ENCODE measurements at places on chromosomes 6 and 20. TPM values are rescaled to one million over a fixed set of nuclear protein-coding genes. Genes with fewer than 3 reads are reported as not detected.

The RIOK1 gene
- polyA plus RNA-seq: 22.9 TPM

The RAD21L1 gene
- polyA plus RNA-seq: not detected

The ZC3H12D gene
- 3.5 TPM for polyA plus RNA-seq

The TRIM40 gene
- polyA plus RNA-seq: 6.6 TPM

The LZTS3 gene
- polyA plus RNA-seq: 17.1 TPM

The TULP1 gene
- polyA plus RNA-seq: 1.2 TPM

DNA sequence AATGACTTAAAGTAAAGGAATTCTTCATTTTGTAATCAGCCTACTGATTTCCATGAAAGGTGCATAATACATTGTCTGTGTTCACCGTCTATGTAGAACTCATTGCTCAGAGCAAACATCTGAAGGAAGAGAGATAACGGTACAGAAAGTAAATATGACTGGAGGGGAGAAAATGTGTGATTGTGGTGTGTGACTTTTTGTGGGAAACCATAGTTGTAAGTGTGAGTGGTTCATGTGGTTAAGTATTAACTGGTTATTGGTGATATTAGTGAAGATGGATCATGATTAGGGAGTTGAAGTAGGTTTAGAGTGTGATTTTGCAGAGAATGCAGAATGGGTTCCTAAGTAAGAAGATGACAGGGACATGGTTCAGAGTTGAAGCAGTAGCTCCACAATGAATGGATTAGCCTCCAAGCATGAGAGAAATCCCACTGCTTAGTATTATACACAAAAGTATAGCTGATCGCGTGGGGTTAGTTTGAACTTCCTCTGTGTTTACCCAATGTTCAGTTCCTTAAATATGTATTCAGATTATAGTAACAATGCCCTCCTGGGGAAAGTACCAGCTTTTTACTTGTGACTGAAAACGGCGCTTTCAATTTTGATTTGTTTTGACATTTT lies 368.9 kb downstream of the UTRN start:
- no peak overlapping the region for H3K4me3 ChIP-seq
- peaks cover 8% of the 10 kb centered on the region for H3K4me1 ChIP-seq
- H3K27ac ChIP-seq: no peak overlapping the region

The HMGCLL1 gene
- 3.0 TPM for polyA plus RNA-seq

The SUMO4 gene
- polyA plus RNA-seq: 0.52 TPM

The CRISP1 gene
- 0.25 TPM for polyA plus RNA-seq

- no peak overlapping the region for H3K4me3 ChIP-seq
- no peak for DNase-seq
- no peaks in the 10 kb centered on the region for H3K27me3 ChIP-seq
- no peaks in the 10 kb centered on the region for H3K36me3 ChIP-seq
- H3K4me1 ChIP-seq: no peaks in the 10 kb centered on the region
- no peak overlapping the region for H3K27ac ChIP-seq
These were observed 80.6 kb upstream of the CST7 start for GRCh38 chr20:24868396-24868927.

DNA sequence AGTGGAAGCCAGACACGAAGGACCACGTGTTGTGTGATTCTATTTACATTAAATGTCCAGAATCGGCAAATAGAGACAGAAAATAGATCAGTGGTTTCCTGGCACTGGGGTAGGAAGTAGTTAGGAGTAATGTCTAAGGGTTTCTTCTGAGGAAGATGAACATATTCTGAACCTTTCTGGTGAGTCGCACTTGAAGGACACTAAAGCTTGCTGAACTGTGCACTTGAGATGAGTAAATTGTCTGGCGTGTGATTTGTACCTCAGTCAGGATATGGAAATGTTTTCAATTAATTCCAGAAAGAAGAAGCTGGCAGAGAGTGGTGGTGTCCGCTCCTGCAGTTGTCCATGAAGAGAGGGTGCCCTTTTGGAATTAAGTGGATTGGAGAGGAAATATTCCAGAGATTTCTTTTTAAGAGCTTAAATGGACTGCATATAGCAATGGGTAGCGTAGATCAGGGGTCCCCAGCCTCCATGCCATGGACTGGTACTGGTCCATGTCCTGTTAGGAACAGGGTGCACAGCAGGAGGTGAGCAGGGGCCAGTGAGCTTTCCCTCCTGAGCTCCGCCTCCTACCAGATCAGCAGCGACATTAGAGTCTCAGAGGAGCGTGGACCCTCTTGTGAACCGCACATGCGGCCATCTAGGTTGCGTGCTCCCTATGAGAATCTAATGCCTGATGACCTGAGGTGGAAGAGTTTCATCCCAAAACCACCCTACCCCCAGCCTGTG lies 12.4 kb upstream of the KIF25 start:
- H3K4me1 ChIP-seq: no peaks in the 10 kb centered on the region
- no peaks in the 10 kb centered on the region for H3K27me3 ChIP-seq
- H3K27ac ChIP-seq: no peak overlapping the region

The AKAP12 gene
- polyA plus RNA-seq: 62.7 TPM

- H3K4me3 ChIP-seq: no peak overlapping the region
- H3K27me3 ChIP-seq: no peaks in the 10 kb centered on the region
- no peaks in the 10 kb centered on the region for H3K36me3 ChIP-seq
- peaks cover 26% of the 10 kb centered on the region for H3K4me1 ChIP-seq
- peak overlapping the region; percentile 44 for H3K27ac ChIP-seq
These were observed 22.2 kb upstream of the MRPS18A start for GRCh38 chr6:43709654-43710303.

DNA sequence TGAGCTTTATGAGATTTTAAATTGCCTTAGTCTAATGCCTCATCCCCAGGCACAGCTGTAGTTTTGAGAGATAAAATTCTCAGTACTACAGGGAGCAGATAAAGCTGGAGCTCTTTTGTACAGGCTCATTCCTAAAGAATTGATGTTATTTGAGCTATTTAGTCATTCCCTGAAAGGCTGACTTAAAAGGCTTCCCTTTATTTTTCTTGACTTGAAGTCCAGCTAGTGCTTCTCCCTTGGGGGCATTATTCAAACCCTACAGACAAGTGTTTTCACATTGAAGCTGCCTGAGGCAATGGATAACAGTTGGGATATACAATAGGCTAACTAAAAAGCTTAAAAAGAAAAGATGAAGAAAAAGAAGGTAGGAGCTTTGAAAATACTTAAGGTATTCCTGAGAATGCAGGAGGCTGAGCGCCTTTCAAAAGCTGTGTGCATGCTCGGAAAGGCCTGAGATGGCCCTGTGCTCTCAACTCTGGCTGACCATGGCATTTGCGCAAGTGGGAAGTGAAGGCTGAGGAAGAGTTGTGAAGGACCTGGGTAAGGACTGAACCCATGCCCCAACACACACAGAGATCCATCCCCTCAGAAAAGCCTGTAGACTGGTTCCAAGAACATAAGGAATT lies 315.1 kb downstream of the SMOC2 start:
- no peaks in the 10 kb centered on the region for H3K36me3 ChIP-seq
- no peak for DNase-seq
- H3K27ac ChIP-seq: no peak overlapping the region

DNA sequence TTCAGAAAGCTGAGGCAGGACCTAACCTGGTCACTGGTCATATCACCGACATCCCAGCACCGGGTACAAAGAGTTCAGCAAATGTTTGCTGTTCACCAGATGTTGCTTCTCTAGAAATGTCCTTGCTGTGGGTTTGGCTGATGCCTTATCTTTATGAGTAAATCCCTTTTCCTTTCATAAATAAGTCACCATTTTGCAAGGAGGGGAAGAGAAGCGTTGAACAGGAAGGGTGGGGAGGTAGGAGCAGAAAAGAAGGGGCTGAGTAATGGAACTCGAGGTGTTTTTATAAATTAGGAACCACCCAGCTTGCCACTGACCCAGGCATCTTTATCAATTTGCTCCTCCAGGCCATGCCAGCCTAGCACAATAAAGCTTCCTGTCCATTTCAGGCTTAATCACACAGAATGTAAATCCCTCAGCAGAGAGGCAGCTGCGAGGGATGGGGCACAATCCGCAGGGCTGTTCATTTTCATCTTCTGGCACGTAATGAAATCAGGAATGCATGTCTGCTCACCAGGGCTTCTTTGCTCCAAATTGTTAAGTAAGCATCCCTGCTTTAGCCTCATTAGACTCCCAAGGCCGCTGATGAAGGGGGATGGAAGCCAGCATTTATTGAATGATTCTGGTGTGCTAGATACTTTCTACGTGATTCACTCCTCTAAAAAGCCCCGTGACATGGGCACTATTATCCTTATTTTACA lies 371.9 kb upstream of the CHD6 start:
- no peaks in the 10 kb centered on the region for H3K4me1 ChIP-seq
- no peaks in the 10 kb centered on the region for H3K27me3 ChIP-seq
- H3K27ac ChIP-seq: no peak overlapping the region
- no peak overlapping the region for H3K4me3 ChIP-seq

DNA sequence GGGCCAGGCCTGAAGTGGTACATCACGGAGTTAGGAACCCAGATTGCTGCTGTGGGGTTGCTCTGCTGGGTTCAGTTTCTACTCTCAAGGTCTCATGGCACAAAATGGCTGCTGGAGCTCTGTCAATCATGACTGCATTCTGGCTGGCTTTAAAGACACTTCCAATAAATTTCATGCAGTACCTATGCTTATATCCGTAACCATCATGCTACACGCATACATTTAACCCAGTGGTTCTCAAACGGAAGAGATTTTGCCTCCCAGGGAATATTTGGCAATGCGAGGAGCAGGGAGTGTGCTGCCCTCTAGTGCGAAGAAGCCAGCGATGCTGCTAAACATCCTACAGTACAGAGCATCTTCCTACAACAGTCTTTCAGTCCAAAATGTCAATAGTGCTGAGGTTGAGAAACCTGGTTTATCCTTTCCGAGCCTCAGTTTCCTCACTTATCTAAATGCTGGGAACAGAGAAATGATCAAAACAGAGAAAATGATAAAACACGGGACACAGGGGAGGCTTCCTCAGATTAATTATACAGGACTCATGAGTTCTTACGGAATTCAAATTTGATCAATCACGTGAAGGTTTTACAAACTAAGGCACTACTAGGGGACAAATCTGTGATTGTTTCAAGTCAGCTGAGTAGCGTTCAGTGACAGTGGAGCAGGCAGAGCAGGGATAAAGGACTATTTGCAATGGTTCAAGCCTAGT lies 9.6 kb upstream of the SLC2A10 start:
- no peak overlapping the region for H3K4me3 ChIP-seq
- DNase-seq: no peak
- peaks cover 4% of the 10 kb centered on the region for H3K27me3 ChIP-seq
- H3K27ac ChIP-seq: no peak overlapping the region

DNA sequence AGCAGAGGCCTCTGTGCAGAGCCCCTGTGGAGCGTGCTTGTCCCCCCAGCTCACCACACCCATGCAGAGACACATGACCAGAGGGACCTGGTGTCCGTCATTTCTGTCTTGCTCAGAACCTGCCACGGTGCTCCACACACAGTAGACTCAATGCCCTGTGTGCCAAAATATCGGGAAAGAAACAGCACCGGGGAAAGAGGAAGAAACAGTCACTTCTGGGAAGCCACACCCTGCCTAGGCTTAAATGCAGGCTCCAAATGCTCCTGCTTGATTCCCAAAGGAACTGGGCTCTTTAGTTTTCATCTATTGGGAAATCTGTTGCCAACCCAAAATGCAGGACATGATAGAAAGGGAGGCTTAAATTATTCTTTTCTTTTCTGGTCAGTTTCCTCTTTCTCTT lies 503.9 kb downstream of the CD83 start:
- no peak overlapping the region for H3K4me3 ChIP-seq
- H3K27ac ChIP-seq: no peak overlapping the region
- no peaks in the 10 kb centered on the region for H3K27me3 ChIP-seq
- peaks cover 28% of the 10 kb centered on the region for H3K4me1 ChIP-seq

DNA sequence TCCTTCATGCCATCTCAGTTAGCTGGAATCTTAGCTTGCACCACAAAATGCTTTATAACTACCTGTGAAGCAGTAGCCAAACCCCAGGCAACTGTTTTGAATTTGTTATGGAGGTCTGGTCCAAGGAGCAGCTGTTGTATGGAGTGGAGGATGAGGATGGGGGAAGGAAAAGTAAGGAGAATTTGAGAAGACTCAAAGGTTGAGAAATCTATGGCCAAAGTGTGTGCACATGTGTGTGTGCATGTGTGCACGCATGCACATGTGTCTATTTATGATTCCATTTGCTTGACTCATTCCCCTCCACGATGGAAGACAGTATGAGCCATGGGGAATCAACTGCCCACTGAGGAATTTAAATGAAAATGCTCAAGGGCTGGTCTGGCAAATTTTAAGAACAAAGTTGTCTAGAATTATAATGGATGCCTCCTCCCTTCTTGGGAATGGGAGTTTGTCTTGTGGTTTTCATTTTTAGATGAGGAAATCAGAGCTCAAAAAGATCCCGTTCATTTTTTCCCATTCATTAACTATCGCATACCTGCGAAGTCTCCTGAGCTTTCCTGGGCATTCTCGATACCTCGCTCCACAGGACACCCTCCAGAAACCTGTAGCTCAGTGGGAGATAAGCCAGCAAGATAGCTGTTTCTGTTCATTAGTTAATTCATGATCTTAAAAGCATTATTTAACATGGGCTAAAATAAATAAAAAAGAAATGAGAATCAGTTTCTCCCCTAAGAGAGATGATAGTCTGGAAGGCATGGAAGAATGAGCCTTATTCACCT lies 152.3 kb upstream of the NEDD9 start:
- no peak overlapping the region for H3K4me3 ChIP-seq
- H3K36me3 ChIP-seq: no peaks in the 10 kb centered on the region
- no peaks in the 10 kb centered on the region for H3K27me3 ChIP-seq
- H3K27ac ChIP-seq: no peak overlapping the region

- no peak overlapping the region for H3K4me3 ChIP-seq
- H3K36me3 ChIP-seq: peaks cover 96% of the 10 kb centered on the region
- no peak overlapping the region for H3K27ac ChIP-seq
These were observed 25.1 kb downstream of the UQCC2 start for GRCh38 chr6:33686225-33686924.

- H3K4me3 ChIP-seq: no peak overlapping the region
- no peak overlapping the region for H3K27ac ChIP-seq
- peaks cover 3% of the 10 kb centered on the region for H3K27me3 ChIP-seq
- H3K36me3 ChIP-seq: no peaks in the 10 kb centered on the region
These were observed 42.7 kb upstream of the GCNT2 start for GRCh38 chr6:10478187-10479040.

The MYT1 gene
- polyA plus RNA-seq: 2.6 TPM

- H3K4me3 ChIP-seq: no peak overlapping the region
- no peaks in the 10 kb centered on the region for H3K4me1 ChIP-seq
- DNase-seq: peak; percentile 23
- H3K27me3 ChIP-seq: no peaks in the 10 kb centered on the region
These were observed 77.4 kb upstream of the TMEM170B start for GRCh38 chr6:11460001-11460668.

GRCh38 chr6:42564506-42564825 lies 637 bp downstream of the UBR2 start:
- H3K27ac ChIP-seq: peak overlapping the region; percentile 97
- H3K36me3 ChIP-seq: no peaks in the 10 kb centered on the region
- DNase-seq: no peak
- H3K27me3 ChIP-seq: no peaks in the 10 kb centered on the region

DNA sequence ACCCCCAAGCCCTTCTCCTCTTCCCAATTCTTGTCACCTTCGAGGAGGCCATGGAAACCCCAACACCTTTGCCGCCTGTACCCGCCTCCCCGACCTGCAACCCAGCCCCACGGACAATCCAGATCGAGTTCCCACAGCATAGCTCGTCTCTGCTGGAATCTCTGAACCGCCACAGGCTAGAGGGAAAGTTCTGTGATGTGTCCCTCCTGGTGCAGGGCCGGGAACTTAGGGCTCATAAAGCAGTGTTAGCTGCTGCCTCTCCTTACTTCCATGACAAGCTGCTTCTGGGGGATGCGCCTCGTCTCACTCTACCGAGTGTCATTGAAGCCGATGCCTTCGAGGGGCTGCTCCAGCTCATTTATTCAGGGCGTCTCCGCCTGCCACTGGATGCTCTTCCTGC lies 675 bp downstream of the ZBTB9 start:
- peak overlapping the region; percentile 90 for H3K4me3 ChIP-seq
- no peaks in the 10 kb centered on the region for H3K4me1 ChIP-seq
- no peaks in the 10 kb centered on the region for H3K27me3 ChIP-seq
- no peak for DNase-seq

The RAET1L gene
- polyA plus RNA-seq: not detected

Data from large intestine (tissue), 12 donors.